ENCODE measurements at places on chromosomes 4 and X.

GRCh38 chrX:151393514-151393913, 3.5 kb upstream of the VMA21 start:
- DNase-seq = peak; percentile 72

GRCh38 chr4:153791746-153792617, 3.1 kb upstream of the SFRP2 start:
- peak; percentile 90 for DNase-seq

DNA sequence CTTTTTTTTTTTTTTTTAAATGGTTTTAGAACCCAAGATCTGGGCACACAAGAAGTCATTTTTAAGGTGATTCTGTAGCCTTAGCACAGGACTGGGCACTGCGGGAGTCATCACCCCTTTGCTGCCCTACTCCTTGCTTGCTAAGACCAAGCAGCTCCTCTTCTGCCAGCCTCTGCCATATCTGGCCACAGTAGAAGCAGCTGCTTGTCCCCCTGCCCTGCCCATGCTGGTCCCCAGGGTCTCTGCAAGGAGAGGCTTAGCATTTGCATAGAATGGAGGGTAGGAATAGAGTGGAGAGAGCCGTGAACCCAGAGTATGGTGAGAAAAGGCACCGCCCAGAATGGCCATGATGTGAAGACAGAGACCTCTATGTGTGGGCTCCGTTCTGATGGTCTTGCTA, 109.3 kb downstream of the ADRA2C start:
- no peak for DNase-seq

- DNase-seq = no peak
Measured at GRCh38 chr4:129561886-129562671, 466.1 kb downstream of the C4orf33 start.

DNA sequence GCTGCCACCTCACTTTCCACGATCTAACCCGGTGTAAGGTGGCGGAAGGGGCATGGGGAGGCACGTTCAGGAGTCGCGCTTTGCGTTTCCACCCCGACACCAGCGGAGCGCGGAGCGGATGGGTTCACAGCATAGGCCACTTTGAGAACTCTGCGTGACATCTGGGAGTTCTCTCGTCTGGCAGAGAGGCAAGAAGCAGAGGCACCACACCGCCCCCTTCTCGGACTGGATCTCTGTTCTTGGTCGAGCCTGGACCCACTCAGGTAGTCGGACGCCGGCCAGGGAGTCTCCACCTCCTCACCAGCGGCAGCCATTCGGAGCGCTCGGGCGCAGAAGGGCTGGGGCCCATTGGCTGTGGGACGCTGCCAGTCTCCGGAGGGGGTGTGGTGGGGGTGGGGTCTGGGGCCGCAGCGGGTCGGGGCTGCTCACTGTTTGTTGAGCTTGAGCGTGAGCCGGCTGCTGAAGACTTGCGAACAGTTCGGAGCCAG, at the start of gene DACH2:
DACH2 (plus strand) TSS at position 428 of the 488 bp plus-strand sequence.
- peak; percentile 89 for DNase-seq

GRCh38 chr4:66653937-66654336, 891.4 kb downstream of the CENPC start:
- no peak for DNase-seq

GRCh38 chrX:17529151-17529745, 154.2 kb downstream of the NHS start:
- DNase-seq = no peak

GRCh38 chr4:176709417-176709816, 83.3 kb downstream of the VEGFC start:
- DNase-seq = no peak

- no peak for DNase-seq
Measured at GRCh38 chrX:41064018-41064417, 21.2 kb upstream of the USP9X start.

DNA sequence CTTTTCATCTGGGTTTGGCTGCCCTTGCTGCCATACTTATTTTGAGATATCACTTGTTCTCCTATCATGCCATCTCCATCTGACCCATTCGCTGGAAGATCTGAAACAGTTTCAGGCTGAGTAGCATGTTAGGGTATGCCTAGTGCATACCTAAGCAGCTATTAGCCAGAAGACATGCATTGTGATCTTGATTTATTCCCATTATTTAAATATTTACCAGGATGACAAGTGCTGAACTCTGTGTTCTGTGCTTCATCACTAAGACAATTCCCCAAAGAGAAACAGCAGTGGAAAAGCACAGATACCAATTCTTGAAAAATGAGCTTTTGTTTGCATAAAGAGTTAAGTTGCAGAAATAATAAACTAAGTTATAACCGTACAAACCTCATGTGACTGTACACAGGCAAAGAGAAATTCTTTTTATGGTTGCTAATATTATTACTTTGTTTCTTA, 271.0 kb upstream of the ARSJ start:
- no peak for DNase-seq
